Posterior cingulate gyrus (tissue), 11 donors: ENCODE measurements at places on chromosomes 7 and 10.

DNA sequence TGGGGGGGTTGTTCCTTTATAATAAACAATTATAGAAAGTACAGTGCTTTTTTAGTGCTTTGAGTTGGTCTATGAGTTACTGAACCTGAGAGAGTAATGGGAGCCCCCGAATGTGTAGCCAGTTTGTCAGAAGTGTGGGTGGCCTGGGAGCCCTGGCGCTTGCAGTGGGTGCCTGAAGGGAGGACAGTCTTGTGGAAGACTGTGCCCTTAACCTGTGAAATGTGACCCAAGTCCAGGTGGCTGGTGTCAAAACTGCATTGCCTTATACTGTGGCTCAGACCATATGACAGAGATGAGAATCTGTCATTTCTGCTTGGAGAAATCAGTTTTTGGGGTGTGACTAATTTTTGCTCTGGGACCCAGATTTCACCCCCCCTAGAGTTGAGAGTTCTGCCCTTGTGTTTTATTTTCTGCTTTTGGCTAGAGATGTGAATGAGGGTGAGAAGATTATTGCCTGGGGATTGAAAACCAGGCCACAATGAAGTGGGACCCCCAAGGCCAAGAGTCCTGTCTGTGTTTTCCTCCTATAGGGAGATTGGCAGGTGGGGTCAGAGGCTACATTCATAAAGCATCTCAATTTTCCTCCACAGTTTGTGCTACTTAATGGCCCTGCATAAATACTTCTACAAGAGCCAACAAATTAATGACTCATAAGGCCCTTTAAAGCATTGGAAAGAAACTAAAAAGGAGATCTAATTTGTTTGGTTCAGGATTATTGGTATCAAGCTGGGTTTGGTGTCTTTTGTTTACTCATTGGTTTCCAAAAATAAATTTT, 24.1 kb upstream of the CARD11 start:
- no peak for DNase-seq

GRCh38 chr7:154950960-154951359, 52.0 kb downstream of the PAXIP1 start:
- DNase-seq, result no peak

DNA sequence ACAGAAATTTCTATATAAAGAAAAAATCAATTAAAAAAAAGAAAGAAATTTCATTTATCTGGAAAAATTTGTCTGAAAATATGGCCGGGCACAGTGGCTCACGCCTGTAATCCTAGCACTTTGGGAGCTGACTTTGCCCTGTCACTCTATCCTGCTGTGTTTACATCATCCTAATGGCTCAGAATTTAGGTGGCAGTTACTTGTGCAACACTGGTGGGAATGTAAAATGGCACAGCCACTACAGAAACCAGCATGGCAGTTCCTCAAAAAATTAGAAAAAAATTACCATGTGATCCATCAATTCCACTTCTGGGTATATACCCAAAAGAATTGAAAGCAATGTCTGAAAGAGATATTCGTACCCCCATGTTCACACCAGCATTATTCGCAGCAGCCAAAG, 405.2 kb upstream of the AUTS2 start:
- no peak for DNase-seq

DNA sequence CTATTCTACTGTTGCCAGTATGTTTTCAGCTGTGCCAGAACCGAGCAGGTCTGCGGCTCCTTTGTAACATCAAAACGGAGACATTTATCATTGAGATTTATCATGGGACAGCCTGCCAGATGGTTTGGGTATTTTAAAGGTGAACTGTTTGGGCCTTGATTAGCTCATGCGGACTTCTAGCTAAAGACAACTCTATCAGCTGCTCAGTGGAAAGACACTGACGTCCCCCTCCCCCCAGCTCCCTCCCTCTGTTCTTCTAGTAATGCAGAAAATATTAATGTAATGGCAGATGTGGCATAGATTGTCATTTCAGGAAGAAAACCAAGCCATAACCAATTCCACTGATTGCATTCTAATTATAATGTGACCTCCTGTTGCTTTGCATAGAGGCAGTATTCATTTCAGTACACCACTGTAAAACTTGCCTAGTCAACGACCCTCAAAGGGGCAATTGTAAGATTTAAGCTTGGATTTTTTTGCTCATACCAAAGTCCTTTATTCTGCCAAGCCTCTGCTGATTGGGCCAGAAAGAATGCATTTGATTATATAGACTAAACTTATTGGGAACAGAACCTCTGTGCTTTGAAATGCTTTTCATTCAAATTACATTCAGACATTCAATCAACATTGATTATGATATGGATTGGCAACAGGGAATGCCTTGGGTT, 966.8 kb downstream of the LRMDA start:
- DNase-seq, result no peak

- no peak for DNase-seq
These were observed 2.8 kb downstream of the WNT16 start for GRCh38 chr7:121331574-121331973.

DNA sequence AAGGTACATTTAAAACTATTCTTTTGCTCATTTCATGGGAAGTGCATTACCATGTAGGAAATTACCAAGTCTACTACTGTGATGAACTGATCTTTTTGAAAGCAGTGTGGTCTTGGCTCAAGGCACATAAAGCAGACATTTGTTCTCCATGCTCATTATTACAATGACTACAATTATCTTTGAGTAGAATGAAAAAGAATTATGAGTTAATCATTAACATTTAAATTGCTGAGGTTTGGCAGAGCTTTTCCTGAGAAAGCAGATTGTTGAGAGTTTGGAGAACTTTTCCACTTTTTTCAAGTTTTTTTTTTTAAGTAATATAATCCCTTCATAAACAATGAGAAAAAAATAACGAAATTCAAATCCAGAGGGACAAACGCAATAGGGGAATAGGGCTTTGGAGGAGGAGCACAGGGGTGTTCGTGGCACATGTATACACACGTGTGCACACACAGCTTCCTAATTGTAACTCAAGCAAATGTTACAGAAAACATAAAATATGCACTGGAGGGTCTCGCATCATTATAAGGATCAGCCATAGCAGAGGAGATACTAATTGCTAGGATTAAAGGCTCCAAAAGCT, 8.9 kb upstream of the CUBN start:
- no peak for DNase-seq

- peak; percentile 60 for DNase-seq
These were observed 38.2 kb upstream of the PPIF start for GRCh38 chr10:79308969-79309665.

- DNase-seq, result peak; percentile 49
These were observed 26.6 kb downstream of the INPP5A start for GRCh38 chr10:132564249-132564605.

GRCh38 chr7:80636709-80637108, 1.7 kb upstream of the CD36 start:
- DNase-seq, result no peak

- no peak for DNase-seq
These were observed 276.9 kb downstream of the RPS24 start for GRCh38 chr10:78310481-78311080.

GRCh38 chr10:104220522-104220921, 11.6 kb downstream of the CFAP43 start:
- DNase-seq, result no peak

DNA sequence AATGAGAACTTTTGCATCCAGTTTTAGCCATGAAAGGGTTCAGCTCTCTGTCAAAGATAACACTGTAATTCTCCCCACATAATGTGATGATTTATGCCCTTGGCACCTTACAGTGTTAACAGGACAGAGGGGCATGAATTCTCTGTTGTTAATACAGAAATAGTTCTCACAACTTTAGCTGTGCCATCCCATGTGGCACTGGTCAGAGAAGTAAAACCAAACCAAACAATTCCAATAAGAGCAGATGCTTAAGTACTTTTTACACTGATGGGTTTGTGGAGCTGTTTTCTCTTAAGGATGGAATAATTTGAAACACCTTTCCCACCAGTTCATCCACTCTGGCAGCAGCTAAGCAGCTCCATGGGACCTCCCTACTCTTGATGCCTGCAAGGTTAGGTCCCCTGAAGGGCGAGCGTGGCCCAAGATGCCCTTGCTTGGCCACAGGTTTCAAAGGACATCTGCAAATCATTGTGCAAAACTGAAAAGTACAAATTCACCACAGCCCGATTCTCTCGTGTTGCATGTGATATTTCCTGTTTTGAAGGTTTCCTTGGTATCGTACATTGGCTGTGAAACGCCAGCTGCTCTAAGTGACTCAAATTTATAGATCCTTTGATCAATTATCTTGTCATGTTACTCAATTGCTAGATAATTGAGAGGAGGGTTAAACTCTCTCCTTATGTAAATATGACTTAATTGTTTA, 82.5 kb upstream of the CREB5 start:
- DNase-seq, result no peak

- DNase-seq, result no peak
These were observed 41.9 kb downstream of the ANKMY2 start for GRCh38 chr7:16603633-16604032.

DNA sequence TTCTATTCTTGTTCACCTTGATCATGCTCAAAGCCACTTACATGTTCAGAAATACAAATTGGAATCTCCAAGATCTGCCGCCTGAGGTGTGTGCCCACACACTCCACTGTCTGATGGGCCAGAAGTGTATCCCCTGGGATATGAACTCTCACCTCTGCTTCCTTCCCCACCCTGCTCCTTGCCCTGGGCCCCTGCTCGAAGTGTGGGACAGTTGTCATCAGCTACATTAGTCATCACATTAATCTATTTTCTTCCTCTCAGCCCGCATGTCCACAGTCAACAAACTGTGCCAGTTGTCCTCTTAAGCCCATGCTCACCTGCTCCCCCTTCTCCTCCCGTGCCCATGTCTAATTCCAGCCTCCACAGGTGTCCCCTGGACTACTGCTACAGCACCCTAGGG, 154.7 kb downstream of the PTPN20 start:
- DNase-seq, result no peak

DNA sequence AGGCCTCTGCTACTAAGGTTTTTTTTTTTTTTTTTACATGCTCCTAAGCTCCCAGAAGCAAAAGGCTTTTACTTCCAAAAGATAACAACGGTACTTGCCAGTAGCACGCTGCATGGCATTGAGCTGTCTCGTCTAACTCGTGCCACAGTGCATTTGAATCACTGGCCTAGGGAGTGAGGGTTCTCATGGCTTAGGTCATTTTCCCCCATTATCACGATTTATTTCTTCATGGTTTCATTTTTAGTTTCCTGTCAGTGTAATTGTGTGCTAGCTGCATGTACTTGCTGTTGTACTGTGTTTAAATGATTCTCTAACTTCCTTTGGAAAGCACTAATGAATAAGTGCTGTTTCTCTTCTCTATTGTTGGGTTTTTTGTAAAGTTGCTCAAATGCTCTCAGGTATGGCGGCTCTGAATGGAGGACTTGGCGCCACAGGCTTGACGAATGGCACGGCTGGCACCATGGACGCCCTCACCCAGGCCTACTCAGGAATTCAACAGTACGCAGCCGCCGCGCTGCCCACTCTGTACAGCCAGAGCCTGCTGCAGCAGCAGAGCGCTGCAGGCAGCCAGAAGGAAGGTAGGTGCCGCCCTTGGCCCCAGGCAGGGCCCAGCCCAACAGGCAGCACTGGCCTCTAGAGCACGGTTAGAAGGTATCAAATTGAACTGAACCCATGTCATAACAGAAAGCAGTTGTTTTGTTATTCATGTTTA, 290.5 kb downstream of the USP6NL start:
- peak; percentile 66 for DNase-seq

GRCh38 chr7:3712841-3713240, 411.8 kb downstream of the SDK1 start:
- DNase-seq, result no peak

- DNase-seq, result peak; percentile 50
These were observed 56.3 kb downstream of the PDGFA start for GRCh38 chr7:463362-463781.

- no peak for DNase-seq
These were observed 100.4 kb upstream of the SEMA3A start for GRCh38 chr7:84294847-84295455.

DNA sequence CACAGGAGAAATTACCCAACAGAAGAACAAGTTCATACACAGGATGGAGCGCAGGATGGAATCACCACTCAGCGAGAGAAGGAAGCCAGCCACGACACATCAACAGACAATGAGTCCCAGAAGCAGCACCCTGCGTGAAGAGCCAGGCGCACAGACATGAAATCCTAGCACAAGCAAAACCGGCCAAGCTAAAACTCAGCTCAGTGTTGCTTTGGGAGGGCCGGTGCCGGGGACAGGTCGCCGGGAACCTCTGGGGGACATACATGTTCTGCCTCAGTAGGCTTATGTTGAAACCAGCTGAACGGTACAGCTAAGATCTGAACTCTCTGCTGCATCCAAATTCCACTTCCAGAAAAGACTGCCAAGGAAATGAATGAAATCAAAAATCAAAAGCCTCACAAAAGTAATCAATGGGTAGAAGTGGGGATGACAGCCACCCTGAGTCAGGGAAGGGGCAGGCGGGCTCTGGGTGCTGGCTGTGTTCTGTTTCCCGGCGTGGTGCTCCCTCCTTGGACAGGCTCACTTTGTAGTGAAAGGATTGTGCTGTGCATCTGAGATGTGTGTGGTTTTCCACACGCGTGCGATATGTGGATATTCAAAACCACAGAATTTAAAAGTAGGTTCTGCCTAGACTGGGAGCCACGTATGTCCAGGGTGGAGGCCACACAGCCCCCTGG, 114.7 kb downstream of the PDGFA start:
- no peak for DNase-seq

DNA sequence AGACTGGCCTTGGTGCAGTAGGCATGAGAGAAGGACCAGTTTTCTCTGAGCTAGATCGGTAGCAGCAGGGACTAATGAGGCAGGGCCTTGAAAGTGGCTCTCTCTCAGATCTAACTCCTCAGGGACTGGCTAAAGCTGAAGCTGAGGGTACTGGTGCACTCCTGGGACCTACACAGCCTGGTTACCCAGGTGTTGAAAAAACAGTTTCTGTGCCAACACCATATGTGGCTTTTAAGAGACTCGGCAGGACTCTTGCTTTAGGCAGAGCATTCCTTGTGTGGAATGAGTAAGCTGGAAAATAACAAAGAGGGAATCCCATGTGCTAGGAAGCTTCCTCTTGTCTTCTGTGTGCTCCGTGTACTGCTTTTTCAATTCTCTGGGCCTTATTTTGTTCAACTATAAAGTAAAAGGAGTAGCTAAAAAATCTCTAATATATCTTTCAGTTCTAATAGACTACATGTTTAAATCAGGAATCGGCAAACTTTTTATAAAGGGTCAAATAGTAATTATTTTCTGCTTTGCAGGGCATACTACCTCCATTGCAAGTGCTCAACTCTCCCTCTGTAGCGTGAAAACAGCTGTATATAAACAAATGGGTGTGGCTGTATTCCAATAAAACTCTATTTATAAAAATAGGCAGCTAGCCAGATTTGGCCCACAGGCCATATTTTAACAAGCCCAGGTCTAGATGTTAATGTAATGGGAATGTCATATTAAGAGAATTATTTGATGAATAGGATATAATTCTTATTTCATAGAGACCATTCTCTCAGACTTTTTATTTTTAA, 186.1 kb upstream of the KAT6B start:
- DNase-seq, result no peak

GRCh38 chr10:72419241-72419640, 64.5 kb upstream of the DNAJB12 start:
- no peak for DNase-seq

GRCh38 chr7:145729691-145730090, 386.9 kb upstream of the CNTNAP2 start:
- no peak for DNase-seq

GRCh38 chr10:49360271-49361177, 35.4 kb downstream of the DRGX start:
- DNase-seq, result peak; percentile 72
